ENCODE measurements at places on chromosomes 2 and 18. TPM values are rescaled to one million over a fixed set of nuclear protein-coding genes. Genes with fewer than 3 reads are reported as not detected.

The WDR12 gene
- 22.7 TPM for total RNA-seq

The DSC3 gene
- not detected for total RNA-seq

DNA sequence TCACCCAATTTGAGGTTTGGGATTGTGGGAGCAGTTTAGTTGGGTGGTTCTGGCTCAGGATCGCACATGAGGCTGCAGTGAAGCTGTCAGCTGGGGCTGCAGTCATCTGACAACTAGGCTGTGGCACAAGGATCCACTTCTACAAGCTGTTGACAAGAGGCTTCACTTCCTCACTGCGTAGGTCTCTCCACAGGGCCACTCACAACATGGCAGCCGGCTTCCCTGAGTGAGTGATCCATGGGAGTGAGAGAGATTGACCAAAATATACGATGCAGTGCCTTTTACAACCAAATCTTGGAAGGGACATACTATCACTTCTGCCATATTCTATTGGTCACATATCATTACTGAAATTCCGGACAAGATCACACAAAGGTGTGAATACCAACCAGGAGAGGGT is 187.5 kb downstream of the DLGAP1 start:
- DNase-seq = no peak
- no peaks in the 10 kb centered on the region for H3K27me3 ChIP-seq
- no peaks in the 10 kb centered on the region for H3K36me3 ChIP-seq

DNA sequence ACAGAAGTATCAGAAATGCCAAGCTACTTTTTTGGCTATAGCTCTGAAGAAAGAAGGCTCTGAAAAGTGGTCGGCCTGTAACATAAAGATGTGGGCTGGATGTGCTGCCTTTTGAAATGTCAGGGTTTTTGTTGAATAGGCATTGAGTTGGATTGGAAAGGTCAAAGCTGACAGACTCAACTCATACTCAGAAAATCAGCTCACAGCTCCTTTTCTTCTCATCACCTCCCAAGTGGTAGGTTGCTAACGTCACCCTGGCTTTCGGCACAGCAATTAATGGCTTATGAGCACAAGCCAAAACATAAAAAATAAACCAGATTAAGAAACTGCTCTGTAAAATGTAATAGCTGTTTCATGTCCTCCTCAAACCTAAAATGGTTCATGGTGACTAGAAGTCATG is 68.3 kb downstream of the KCNF1 start:
- peaks cover 3% of the 10 kb centered on the region for H3K4me1 ChIP-seq
- DNase-seq = no peak
- no peak overlapping the region for H3K4me3 ChIP-seq
- no peaks in the 10 kb centered on the region for H3K36me3 ChIP-seq

DNA sequence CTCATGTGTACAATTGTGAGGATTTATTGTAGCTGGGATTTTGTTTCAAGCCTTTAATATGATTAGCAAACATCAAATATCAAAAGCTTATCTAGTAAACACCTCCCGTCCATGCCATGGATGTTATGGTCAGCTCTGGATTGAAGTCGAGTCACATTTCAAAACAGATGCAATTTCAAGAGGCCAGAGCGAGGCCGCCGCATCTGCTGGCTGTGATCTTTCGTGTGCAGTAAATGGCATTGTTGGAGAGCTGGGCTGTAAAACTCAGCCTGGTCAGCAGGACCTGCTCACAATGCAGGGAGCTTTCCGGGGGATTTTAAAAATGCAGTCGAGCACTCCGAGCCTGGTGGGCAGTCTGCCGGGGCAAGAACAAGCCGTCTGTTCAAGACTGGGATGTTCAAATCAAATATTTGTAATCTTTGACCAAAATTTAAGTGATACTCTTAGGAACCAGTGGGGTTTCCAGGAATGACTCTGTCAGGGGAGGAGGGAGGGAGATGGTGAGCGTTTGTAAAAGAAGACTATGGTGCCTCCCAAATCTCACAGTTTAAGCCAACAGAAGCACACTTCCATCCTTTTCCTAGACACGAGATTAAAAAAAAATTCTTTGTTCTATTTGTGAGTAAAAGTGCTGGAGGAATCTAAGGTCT is 97.6 kb downstream of the MYCN start:
- peaks cover 2% of the 10 kb centered on the region for H3K4me1 ChIP-seq
- no peak overlapping the region for H3K4me3 ChIP-seq
- no peak overlapping the region for H3K27ac ChIP-seq
- H3K36me3 ChIP-seq = no peaks in the 10 kb centered on the region
- H3K27me3 ChIP-seq = peaks cover 4% of the 10 kb centered on the region
- no peak for DNase-seq

DNA sequence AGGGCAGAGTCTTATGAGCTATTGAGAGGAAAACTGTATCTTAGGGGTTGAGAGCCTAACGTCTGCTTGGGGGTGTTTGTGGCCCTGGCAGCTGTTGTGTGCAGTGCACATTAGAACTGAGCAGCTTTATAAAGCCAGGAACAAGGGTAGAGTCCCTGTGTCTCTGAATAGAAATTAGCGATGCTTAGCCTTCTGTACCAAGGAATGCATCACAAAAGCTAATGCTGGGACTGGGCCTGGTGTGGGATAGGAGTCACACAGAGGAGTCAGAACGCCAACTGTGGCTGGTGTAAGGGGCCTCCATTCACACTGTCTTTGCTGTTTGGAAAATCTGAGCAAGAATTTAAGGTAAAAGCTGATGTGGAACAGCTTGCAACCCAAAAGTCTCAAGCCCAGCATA is 283.2 kb downstream of the SOX11 start:
- no peaks in the 10 kb centered on the region for H3K4me1 ChIP-seq
- H3K4me3 ChIP-seq = no peak overlapping the region
- no peak overlapping the region for H3K27ac ChIP-seq
- no peaks in the 10 kb centered on the region for H3K27me3 ChIP-seq

The CCDC178 gene
- total RNA-seq = not detected

DNA sequence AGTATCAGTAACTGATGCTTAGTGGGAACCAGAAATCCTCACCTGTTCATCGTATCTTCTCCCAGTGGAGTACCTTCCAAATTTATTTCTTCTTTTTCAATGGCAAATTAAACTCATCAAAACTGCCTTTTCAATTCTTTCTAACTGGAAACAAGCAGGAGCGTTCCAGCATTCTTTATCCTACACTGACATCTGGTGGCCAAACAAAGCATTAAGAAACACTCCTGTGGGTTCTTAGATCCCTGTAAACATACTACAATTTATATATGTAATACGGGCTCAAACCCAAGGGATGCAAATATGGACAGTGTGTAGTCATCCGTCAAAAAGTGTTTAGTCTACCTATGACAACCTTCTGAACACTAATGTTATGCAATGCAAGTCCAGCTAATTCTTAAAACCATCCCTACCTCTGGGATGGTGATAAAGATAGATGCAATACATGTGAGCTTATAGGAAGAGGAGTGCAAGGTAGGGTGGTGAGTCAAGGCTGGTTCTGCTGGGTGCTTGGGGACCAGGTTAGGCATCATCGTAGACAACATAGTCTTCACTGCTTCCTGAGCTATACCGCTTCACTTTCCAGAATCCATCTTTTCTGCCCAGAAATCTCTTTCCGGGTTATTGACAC is 375.0 kb downstream of the CTNNA2 start:
- no peaks in the 10 kb centered on the region for H3K36me3 ChIP-seq
- no peak for DNase-seq
- H3K27ac ChIP-seq = no peak overlapping the region
- no peak overlapping the region for H3K4me3 ChIP-seq
- no peaks in the 10 kb centered on the region for H3K4me1 ChIP-seq

The MAP2 gene
- total RNA-seq = 0.26 TPM

The EHBP1 gene
- 30.8 TPM for total RNA-seq

DNA sequence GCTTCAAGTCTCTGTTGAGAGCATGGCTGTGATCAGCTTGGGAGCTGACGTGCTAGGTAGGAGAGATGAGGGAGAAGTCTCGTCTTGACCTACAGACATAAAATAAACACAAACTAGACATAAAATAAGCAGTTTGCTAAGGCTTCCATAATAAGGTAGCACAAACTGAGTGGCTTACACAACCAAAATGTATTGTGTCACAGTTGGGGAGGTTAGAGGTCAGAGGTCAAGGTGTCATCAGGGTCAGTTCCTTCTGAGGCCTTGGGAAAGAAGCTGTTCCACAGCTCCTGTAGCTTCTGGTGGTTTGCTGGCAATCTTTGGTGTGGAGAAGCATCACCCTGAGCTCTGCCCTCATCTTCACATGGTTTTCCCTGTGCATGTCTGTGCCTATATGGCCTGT is 20.2 kb downstream of the DAW1 start:
- no peak for DNase-seq
- peaks cover 6% of the 10 kb centered on the region for H3K27me3 ChIP-seq
- H3K27ac ChIP-seq = no peak overlapping the region

The TMX3 gene
- total RNA-seq = 66.6 TPM

- H3K27me3 ChIP-seq = peaks cover 3% of the 10 kb centered on the region
- DNase-seq = no peak
- no peaks in the 10 kb centered on the region for H3K36me3 ChIP-seq
- no peaks in the 10 kb centered on the region for H3K4me1 ChIP-seq
- no peak overlapping the region for H3K27ac ChIP-seq
These were observed 189.8 kb downstream of the LTBP1 start for GRCh38 chr2:33136566-33136965.

Measured in naive thymus-derived CD8-positive, alpha-beta T cell (primary cell).